ENCODE measurements at places on chromosomes 6 and 20.
A peak's percentile ranks its signal among the peaks of the same experiment; 100 is the strongest.

- no peak for DNase-seq
These were observed 584.2 kb downstream of the CD109 start for GRCh38 chr6:74280130-74280692.

DNA sequence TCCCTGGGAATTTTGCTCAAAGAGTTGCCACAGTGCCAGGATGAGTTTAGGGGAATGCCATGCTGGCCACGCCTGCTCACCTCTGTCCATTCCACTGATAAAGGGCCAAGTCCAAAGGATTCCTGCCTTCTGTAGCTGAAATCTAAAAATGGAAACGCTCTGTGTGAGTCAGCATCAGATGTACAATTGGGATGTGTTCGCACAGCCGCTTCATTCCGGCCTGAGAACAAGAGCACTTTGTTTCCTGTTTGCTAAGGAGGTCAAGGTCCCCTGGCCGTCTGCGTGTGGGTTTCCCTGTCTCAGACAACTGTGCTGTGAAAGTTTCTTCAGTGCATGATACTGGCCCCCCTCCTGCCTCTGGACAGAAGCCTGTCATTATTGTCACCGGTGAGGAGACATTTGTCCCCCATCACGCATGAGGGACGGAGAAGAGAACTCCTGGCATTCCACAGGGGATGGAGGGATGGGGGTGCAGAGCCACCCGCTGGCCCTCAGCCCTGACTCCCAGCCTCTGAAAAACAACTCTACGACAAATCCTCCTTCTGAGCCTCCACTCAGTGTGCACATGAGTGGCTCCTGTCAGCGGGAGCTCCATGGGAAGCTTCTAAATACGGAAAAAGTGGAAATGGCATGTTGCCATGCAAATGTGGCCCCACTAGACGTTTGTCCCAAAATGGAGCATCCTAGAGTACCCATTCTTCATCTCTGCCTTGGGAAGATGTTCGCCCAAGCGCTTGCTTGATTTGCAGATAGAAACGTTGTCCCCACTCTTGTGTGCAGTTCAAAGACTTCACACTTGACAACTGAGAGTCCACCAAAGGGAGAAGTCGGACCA lies 143.5 kb upstream of the AFDN start:
- DNase-seq, result peak; percentile 89

- DNase-seq, result peak; percentile 17
These were observed 95.6 kb downstream of the JARID2 start for GRCh38 chr6:15341311-15342001.

- no peak for DNase-seq
These were observed 448.0 kb downstream of the HAO1 start for GRCh38 chr20:7492257-7492656.

GRCh38 chr20:47700327-47700726 lies 85.0 kb downstream of the SULF2 start:
- DNase-seq, result no peak

- DNase-seq, result no peak
These were observed 26.8 kb downstream of the DACT2 start for GRCh38 chr6:168292826-168293225.

DNA sequence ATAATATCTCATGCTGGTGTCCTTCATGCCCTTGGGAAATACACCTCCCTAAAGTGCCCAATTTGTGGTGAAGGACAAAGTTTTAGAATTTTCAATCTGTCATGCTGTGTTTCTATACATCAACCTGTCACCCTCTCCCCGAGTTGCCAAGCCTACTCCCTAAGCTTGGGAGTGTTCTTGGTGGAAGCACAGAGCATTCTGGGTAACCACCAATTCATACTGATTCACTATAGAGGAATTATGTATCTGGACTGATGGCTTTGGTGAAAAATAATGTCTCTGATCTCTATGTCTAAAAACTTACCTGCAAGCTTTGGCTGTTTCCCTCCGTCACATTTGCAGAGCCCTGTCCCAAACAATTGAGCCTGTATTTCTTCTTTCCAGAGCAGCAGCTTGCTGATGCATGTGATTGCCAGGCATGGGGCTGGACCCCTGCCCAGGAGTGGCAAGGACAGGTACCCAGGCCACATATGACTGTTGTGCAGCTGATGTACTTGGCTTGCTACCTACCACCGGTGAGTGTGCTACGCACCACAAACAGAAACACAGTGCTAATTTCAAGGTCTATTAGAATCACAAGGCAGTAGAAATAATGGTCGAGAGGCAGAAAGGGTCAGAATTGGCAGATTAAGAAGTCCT lies 202.8 kb upstream of the CITED2 start:
- DNase-seq, result peak; percentile 63

DNA sequence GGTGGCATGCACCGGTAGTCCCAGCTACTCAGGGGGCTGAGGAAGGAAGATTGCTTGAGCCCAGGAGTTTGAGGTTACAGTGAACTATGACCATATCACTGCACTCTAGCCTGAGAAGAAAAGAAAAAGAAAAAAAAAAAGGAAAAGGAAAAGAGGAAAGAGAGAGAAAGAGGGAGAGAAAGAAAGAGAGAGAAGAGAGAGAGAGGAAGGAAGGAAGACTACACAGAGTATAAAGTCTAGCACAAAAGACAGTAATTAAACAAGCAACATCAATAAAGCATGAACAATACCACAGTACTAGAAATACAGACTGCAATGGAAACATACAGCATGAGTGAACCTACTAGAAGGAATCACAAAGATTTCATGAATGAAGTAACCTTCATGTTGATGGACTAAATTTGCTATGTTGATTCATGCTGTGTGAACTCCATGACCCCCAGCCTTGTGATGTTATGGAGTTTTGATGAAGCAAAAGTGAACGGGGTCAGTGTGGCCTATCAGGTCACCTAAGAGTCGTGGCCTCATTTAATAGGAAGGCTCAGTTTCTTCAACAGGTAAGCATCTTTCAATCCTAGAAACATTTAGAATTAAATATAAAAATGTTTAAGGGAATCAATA lies 57.6 kb downstream of the NUDT3 start:
- DNase-seq, result no peak

- no peak for DNase-seq
These were observed 19.2 kb downstream of the FKBP5 start for GRCh38 chr6:35669451-35670045.

- no peak for DNase-seq
These were observed 17.4 kb downstream of the SHLD1 start for GRCh38 chr20:5767493-5768098.

DNA sequence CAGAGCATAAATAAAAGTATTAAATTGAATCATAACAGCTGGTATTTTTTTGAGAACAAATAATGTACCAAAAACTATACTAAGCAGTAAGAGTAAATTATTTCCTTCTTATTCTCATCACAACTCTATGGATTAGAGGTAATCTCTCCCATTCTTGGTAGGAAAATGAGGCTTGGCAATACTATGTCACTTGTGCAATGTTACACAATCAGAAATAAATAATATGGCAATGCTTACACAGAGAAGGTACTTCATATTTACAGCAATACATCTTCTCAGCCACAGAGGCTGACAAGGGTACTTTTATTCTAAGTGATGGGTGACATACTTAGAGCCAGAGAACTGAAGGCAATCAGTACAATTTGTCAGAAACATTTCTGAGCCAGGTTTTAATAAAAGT lies 3.9 kb downstream of the DST start:
- no peak for DNase-seq

- no peak for DNase-seq
These were observed 91.1 kb downstream of the UST start for GRCh38 chr6:148837941-148838340.

GRCh38 chr20:31594558-31595379 lies 10.3 kb upstream of the ID1 start:
- DNase-seq, result peak; percentile 34

- DNase-seq, result peak; percentile 57
These were observed 34.4 kb downstream of the EFHC1 start for GRCh38 chr6:52454556-52454955.

- no peak for DNase-seq
These were observed 20.1 kb upstream of the SLC17A1 start for GRCh38 chr6:25851961-25852360.

DNA sequence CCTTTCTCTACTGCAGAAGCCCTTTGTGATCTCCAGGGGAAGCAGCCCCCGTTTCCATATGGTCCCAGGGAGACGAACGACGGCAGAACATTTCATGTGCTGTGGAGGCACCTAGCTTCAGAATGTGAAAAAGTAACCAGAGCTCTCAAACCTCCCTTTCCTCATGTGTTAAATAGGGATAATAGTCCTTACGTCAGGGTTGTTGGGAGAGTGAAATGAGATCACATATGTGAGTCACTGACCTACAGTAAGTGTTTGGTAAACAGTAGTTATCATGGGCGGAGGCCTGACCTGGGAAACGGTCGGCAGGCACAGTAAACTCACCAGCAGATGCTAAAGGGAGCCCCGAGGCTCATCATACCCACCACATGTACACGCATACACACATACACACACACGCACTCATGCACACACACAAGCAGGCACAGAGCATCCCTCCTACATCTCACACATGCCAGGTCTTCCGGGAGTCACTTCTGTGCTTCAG lies 89.7 kb downstream of the LY86 start:
- DNase-seq, result peak; percentile 42

DNA sequence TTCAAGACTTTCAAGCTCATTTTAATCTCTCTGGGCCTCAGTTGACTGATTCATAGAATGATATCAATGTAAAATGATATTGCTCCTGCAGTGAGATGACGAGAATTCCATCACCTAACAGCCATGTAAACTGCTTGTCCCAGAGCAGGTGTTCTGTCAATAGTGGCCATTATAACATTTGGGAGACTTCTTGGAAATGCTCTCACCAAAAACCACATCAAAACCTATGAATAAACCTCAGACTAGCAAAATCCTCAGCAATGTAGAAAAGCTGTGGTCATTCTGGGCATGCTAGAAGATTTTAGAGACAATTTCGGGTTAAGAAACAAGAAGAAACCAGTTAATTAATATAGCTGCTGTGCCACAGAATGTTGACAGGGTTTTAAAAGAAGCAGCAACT lies 225.4 kb downstream of the FRK start:
- DNase-seq, result peak; percentile 47

GRCh38 chr6:88856566-88856965 lies 106.9 kb downstream of the RNGTT start:
- DNase-seq, result no peak

DNA sequence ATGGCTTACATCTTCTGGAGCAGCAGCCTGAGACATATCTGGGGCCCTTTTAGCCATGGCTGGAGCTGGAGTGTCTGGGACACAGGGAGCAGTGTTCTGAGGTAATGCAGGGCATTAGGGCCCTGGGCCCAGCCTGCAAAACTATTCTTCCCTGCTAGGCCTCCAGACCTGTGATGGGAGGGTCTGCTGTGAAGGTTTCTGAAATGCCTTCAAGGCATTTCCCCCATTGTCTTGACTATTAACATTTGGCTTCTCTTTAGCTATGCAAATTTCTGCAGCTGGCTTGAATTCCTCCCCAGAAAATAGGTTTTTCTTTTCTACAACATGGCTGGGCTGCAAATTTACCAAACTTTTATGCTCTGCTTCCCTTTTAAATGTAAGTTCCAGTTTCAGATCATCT lies 61.5 kb downstream of the EDN1 start:
- DNase-seq, result no peak

DNA sequence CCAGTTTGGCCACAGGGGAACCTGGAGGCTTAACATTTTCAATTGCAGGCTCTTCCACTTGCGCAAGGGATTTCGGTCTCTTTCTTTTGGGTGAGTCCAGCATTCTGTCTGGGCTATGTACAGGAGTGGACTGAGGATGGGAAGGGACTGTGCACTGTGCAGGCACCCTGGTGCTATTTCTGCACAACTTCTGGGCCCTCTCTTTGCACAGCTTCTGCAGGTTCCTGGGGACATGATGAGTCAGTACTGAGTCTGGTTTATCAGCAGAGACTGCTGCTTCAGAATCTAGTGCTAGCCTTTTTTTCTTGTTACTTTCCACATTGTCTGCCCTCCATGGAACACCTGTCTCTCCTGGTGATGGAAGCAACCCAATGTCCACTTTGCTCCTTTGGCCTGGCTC lies 78.5 kb upstream of the ASF1A start:
- DNase-seq, result no peak

- DNase-seq, result no peak
These were observed 6.7 kb downstream of the ZFAND3 start for GRCh38 chr6:37826188-37826587.

- DNase-seq, result peak; percentile 60
These were observed 1.3 kb downstream of the KPNA5 start for GRCh38 chr6:116682334-116682712.

DNA sequence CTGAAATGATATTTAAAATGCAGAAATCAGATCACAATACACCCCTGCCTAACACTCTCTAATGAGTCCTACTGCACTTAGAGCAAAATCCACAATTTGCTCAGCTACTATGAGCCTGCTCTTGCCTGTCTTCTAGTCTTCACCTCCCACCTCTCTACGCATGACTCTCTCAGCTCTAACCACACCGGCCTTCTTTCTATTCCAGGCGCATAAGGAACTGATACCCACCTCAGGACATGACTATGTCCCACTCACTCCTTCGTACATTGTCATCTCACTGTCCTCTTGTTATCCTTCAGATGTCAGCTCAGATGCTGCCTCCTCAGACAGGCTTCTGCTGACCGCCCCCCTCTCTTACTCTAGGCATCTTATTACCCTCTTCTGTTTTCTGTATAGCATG lies 201.0 kb upstream of the FLRT3 start:
- DNase-seq, result no peak

- peak; percentile 54 for DNase-seq
These were observed 85.4 kb upstream of the PRSS16 start for GRCh38 chr6:27161946-27162603.

GRCh38 chr6:26025047-26025893 lies 62.0 kb upstream of the HFE start:
- peak; percentile 65 for DNase-seq

DNA sequence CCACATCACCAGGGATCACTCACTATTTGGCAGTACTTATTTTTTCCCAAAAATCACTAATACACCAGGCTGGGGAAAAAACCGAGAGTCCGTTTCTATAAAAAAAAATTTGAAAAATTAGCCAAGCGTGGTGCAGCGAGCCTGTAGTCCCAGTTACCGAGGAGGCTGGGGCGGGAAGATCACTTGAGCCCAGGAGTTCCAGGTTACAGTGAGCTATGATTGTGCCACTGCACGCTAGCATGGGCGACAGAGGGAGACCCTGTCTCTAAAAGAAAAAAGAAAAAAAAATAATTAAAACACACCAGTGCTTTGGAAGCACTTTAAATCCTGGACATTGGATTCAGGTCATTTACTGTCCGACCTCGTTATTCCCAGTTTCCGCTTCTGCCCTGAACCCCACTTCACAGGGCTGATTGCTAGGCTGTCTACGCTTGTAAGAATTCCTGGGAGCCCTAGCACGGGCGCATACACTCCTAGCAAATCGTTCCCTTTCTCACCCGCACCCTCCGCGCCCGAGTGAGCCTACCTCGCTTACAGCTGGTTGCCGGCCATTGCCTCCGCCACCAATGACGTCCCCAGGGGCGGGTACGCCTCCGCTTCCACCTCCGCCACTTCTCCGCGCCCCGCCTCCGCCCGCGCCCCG lies at the start of gene TPMT:
TSS of gene TPMT (minus strand) at position 571 of the 643 bp plus-strand sequence. CDS start 5,950 bp downstream, outside the sequence.
- no peak for DNase-seq

- no peak for DNase-seq
These were observed 39.0 kb upstream of the TBXT start for GRCh38 chr6:166206510-166207283.

DNA sequence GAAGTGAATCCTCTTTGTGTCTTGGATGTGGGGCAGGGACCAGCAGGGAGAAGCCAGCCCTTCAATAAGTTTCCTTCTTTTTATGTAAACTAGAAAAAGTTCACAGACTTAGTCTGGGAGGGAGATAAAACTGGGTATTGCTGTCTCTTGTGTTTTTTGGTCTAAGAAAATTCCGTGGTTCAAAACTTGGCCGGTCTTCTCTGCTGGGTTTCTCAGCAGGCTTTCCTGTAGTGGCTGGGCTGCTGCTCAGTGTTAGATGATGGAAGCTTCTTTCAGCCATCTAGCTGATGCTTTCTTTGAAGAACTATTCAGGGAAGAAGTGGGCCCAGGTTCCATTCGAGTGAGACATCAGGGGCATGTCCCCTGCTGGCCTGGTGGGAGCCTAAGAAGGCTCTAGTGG lies 70.7 kb upstream of the SCP2D1 start:
- DNase-seq, result peak; percentile 30
